ENCODE measurements at places on chromosomes 4 and X.

DNA sequence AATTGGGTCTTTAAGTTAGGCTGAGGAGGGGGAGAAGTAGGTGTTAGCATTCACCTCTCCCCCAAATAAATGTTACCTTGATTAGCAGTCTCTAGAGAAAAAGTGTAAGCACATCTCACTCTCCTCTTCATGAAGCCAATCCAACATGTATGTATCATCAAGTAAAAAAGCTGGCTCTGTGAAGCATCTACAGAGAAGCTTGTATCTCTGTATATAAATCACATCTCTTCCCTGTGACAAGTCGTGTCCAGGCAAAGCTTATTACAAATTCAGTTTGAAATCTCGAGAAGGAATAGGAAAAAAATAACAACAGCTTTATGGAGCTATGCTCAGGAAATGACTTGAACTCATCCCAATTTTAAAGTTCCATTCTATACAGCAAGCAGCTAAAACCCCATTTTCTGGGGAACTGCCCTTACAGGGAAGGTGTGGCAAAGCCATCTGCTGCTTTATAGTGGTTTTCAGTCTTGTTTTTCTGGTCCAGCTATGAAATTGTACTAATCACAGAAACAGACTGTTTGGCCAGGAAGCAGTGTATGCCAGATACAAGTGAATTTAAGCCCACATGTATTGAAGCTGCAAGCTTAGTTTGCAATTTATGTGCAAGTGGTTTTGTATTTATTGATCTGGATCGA lies 313.3 kb upstream of the NOCT start:
- no peak for DNase-seq

GRCh38 chrX:102714994-102715393 lies 2.7 kb downstream of the GPRASP2 start:
- DNase-seq, result no peak

DNA sequence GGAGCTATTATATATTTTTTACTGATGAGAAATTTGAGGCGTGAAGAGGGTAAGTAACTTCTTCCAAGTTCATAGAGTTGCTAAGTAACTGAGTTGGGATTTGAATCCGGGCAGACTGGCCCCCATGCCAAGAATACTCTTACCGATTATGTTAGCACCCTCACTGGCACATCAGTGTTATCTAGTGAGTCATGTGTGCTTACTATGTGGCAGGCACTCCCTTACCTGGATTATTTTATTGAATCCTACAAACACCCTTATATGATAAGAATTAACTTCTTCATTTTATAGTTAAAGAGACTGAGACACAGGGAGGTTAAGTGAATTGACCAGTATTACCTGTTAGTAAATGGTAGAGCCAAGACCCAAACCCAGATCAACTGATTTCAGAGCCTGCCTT lies 20.9 kb downstream of the MTHFD2L start:
- DNase-seq, result no peak

DNA sequence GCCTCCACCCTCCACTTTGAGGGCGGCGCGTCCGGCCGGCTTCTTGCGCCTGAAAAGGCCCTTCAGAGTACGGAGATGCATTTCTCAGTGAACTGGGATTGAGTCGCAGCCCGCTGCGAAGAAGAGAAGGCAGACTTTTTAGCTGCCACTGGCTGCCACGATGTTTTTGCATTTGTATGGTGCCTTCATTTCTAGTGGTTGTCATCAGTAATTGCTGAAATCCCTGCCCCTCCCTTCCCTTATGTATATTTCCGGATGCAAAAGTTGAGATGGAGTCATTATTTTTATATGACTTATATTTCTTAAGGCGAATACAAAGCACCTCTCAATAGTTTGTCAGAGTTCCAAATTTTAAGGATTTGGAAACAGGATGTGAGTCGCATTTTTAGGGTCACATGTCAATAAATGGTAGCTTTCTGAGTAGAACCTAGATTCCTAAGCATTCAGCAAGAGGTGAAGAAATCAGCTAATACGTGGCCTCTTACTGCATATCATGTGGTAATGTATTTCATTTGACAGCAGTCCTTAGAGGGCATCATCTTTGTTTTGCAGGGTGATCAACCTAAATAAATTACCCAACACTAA lies 658 bp downstream of the ATP6AP2 start:
- DNase-seq, result no peak

DNA sequence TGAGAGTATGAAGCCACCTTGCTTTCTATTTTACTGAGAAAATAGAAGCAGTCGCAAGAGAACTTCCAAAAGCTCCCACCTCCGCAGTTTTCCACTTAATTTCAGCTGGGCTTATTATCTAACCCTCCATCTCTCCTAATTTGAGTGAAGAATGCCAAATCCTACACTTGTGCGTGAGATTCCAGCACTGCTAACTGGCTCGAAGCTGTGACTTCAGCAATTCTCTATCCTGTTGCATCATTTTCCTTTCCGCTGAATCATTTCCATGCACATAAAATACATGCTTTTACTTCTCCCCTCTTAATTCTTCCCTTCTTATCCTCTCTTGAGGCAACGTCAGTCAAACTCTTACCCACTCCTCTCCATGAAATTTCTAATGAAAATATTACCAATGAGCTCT lies 189.5 kb downstream of the GASK1B start:
- no peak for DNase-seq

- DNase-seq, result no peak
These were observed 109.2 kb upstream of the EDNRA start for GRCh38 chr4:147371661-147372060.

- no peak for DNase-seq
These were observed 292.1 kb downstream of the GASK1B start for GRCh38 chr4:157880761-157881160.

DNA sequence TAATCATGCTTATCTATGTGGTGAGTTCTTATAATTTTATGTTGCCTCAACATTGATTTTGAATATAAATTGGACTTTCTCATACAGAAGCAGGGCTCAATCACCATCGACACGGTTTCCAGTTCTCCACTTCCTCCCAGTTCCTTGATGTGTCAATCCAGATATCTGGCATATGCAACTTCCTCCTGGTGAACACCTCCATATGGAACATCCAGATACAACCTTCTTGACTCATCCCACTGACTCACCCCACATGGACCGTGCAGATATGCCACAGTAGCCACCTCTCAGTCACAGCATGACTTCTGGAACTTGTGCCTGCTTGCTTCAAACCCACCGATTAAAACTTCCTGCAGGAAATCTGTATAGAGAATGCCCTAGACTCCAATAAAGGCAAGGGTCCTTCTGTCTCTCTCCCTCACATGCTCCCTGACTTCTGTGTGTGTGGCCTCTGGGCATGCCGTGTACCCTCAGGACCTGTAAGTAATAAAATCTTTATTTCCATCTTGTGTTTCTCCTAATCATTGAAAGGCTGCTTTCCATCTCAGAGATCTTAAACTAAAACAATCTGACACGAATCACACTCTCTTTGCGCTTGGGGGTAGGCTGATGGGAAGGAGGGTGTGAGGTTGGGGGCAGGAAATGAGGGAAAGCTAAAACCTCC lies 67.0 kb downstream of the HTRA3 start:
- no peak for DNase-seq

DNA sequence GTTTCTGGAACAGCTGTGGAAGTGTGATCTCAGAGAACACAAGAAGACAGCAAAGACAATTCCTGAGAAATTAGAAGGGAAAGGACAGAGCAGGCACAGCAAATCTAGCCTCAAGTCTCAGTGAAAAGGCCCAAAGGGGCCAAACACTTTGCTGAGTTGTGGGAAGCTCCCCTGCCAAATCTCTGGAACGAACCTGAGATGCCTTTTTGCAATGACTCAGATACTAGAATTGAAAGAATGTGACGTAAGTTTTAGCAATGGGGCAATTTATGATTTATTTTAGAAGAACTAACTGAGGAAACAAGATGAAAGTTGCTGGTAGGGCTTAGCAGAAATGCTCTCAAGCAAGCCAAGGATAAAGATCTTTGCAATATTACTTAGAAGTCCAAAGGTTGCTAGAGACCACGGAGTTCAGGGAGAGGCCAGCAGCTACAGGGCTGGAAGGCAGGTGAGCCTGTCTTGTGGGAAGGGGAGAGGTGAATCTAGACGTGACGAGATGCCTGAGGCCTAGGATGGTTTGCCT lies 92.8 kb downstream of the AMELX start:
- DNase-seq, result no peak

DNA sequence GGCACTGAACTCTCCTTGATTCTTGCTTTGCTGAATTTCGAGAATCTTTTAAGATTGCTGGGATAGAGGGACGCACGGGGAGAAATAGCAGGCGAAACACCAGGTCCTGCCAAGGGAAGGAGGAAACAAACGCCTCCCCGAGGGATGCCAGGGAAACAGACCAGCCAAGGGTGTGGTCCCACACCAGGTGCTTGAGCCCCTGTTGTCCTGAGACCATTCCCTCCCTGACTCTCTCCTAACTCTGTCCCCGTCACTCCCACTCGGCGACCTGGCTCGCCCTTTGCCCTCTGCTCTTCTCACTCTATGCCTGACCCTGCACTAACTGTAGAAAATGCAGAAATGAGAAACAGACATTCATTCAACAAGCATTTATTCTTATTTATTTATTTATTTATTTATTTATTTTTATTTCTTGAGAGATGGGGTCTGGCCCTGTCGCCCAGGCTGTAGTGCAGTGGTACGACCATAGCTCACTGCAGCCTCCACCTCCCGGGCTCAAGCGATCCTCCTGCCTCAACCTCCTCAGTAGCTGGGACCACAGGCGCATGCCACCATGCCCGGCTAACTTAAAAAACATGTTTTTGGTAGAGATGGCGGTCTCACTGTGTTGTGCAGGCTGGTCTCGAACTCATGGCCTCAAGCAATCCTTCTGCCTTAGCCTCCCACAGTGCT lies 16.2 kb downstream of the CTAG1B start:
- no peak for DNase-seq

GRCh38 chrX:19707246-19707871 lies 180.0 kb downstream of the SH3KBP1 start:
- DNase-seq, result no peak

- DNase-seq, result no peak
These were observed 298.5 kb downstream of the KCTD8 start for GRCh38 chr4:44150091-44150576.

- DNase-seq, result no peak
These were observed 1.5 kb downstream of the GRID2 start for GRCh38 chr4:92305148-92305877.

DNA sequence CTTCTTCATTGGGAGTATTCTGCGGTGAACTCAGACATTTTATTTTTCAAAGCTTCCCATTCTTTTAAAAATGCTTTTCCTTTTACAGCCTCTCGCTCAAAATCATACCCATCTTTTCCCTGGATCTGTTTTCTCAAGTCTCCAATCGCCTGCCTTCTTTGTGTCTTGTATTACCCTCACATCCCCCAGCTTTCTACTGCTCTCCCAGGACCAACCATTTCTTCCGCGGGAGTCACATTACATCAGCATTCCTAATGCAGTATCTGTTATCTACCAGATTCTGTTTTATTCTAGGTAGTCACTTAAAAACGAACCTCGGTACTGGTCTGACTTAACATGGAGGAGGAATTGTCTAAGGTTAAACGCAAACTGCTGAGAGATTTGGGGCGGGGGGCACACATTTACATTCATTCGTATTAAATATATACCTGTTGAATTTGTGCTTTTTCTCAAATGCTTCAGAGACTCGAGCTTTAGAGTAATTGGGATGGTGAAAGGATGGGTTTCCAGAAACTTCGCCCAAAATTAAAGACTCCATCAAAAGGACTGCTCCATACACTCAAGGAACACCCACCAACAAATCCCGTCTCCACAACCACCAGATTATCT lies 493 bp upstream of the UCHL1 start:
- DNase-seq, result no peak

- no peak for DNase-seq
These were observed 34.0 kb upstream of the PLAC1 start for GRCh38 chrX:134692233-134692632.

GRCh38 chr4:9970399-9971011 lies 50.8 kb downstream of the SLC2A9 start:
- no peak for DNase-seq

GRCh38 chr4:168569931-168570276 lies 73.1 kb downstream of the PALLD start:
- no peak for DNase-seq

- no peak for DNase-seq
These were observed 463 bp downstream of the CT45A10 start for GRCh38 chrX:135892781-135893180.

DNA sequence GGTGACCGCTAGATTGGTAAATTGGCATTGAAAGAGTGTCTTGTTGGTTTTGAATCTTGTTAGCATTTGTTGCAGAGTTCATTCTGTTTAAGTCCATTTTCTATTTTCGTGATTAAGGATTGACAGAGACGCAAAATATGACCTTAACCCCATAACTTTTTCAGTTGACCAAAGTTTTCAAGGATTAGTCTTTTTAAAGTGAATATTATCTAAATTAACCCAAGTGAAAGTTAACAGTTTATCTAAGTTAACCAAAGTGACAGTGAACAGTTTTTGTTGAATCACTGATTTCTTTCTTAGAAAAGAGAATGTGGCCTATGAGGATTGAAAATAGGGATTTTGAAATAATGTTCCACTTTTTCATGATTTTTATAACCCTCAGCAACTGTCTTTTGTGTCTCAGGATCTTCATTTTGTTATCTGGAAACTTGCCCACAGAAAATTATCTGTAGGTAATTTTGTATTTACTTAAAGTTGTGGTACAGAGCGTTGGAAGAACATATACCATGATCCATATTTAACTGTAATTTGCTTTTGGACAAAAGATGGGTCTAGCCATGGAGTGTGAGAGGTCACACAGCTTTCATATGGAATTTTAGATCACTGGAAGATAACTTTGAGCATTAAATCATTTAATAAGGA lies 3.3 kb downstream of the CPEB2 start:
- DNase-seq, result no peak

- DNase-seq, result no peak
These were observed 1.7 kb upstream of the WDR1 start for GRCh38 chr4:10118048-10119004.

GRCh38 chrX:153029875-153030274 lies 26.4 kb upstream of the PNMA3 start:
- no peak for DNase-seq

Data from CD4-positive, alpha-beta T cell treated with Interleukin-6 at 100 ng/mL for 8 hours (primary cell).